ENCODE measurements at places on chromosomes 2 and 18.

- DNase-seq = no peak
Observed at GRCh38 chr2:12587729-12588522, 128.8 kb upstream of the TRIB2 start.

DNA sequence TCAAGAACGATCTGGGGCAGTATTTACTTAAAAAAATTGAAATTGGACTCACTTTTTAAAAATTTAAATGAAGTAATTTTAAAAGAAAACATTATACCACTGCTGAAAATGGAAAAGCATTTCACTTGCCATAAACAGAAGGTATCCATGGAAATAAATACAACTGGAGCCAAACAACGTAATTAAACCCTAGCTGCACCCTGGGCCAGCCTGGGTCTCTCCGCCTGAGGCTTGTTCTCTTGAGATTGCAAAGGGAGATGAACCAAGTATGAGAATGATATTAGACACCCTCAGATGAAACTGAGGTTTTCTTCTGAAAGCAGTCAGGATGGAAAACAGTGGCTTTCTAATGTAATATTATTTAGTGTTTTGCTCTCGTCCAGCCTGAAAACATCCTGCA, 264.4 kb downstream of the KCNE4 start:
- no peak for DNase-seq

GRCh38 chr2:107932979-107933378, 53.3 kb upstream of the SLC5A7 start:
- no peak for DNase-seq

DNA sequence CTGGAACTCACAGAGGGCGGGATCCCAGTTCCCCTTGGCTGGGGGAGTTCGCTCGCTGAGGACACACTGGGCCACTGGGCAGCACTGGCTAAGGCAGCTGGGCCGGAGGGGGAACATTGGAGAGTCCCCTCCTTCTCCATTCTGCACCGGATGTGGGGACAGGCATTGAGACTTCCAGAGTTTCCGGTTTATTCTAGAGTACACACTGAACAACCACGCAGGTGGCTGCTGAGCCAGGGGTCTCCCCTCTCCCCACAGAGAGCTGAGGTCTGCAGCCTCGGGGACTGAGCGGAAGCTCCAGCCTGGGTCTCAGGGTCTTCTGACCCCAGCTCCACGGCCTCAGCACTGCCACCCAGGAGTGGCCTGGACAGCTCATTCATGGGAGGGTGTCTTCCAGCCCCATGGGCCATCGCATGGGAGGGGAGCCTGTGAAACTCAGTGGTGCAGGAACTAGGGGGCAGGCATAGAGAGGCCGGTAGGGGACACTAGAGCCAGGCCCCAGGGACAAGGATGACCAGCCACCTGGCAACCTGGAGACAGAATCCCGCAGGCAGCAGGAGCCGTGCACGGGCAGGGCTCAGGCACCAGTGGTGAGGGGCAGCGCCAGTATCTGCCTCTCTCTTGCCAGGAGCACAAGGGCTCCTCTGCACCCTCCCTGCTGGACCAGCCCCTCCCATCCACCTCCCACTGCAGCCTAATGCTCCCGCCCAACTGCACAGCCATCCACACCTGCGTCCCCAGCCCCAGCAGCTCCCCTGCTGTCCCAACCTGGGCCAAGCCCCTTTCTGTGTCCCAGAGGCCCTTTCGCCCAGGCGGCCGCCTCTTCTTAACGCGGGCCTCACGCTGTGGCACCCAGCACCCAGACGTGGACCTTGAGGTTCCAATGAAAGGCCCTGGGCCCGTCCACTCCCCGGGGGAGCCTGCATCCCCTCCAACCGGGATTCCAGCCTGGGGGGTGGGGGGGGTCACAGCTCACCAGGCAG, 45.1 kb upstream of the GPC1 start:
- DNase-seq = no peak

- DNase-seq = no peak
Observed at GRCh38 chr2:26615336-26615859, 25.8 kb downstream of the CIB4 start.

- no peak for DNase-seq
Observed at GRCh38 chr18:35578481-35578880, 3.1 kb upstream of the GALNT1 start.

- no peak for DNase-seq
Observed at GRCh38 chr2:9824956-9825720, 18.1 kb upstream of the TAF1B start.

DNA sequence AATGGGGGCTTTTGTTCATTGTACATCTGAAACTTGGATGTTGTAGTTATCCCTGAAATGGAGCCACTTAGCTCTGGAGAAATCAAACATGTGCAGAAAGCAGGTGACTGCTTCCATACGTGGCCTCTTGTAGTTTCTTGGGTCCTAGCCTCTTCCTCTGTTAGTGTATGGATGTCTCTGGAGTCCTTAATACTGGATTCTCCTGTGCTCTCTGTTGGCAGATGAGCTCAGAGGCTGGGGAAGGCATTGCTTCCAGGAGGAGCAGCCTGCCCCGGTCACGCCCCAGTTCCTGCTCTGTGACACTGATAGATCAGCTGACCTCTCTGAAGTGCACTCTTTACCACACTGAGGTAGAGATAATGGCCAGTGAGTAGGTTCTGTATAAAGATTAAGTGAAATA, 176.2 kb downstream of the LDLRAD4 start:
- no peak for DNase-seq

Measured in NCI-H1694 (cell line).